Hematopoietic multipotent progenitor cell treated with erythropoietin and hydrocortisone succinate and interleukin-3 and kit ligand, for 8 days (in vitro differentiated cells): ENCODE measurements at places on chromosomes 4 and X.
A peak's percentile ranks its signal among the peaks of the same experiment; 100 is the strongest.

- no peak for DNase-seq
Observed at GRCh38 chr4:88630756-88631155, 38.5 kb downstream of the HERC3 start.

GRCh38 chrX:30301963-30302362 is 7.2 kb downstream of the NR0B1 start:
- DNase-seq: no peak

DNA sequence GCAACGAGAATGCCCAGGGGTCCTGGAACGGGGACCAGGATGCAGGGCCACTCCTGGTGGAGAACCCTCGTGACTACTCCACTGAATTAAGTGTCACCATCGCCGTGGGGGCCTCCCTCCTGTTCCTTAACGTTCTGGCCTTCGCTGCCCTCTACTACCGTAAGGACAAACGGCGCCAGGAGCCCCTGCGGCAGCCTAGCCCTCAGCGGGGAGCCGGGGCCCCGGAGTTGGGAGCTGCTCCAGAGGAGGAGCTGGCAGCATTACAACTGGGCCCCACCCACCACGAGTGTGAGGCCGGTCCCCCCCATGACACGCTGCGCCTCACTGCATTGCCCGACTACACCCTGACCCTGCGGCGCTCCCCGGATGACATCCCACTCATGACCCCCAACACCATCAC is 24.9 kb downstream of the NLGN3 start:
- no peak for DNase-seq

DNA sequence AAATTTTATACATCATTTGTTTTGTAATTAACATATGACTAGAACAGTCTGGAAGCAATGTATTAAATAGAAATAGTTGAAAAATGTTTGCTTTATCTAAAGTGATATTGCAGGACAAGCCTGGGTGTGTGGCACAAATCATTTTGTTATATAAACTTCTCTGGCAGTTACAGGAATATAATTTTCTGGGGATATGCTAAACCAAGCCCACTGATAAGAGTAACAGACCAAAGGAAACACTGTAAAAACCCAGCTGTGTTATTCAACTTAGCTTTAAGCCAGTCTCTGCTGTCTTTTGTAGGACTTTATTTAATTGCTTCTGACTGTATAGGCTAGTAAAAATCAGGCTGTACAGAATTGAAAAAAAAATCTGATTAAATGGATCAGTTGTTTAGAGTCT is 156.2 kb downstream of the NR3C2 start:
- DNase-seq: no peak

GRCh38 chrX:8319359-8319758 is 145.3 kb upstream of the VCX3B start:
- DNase-seq: no peak

GRCh38 chrX:136754651-136755050 is 26.1 kb downstream of the ARHGEF6 start:
- DNase-seq: peak; percentile 33

DNA sequence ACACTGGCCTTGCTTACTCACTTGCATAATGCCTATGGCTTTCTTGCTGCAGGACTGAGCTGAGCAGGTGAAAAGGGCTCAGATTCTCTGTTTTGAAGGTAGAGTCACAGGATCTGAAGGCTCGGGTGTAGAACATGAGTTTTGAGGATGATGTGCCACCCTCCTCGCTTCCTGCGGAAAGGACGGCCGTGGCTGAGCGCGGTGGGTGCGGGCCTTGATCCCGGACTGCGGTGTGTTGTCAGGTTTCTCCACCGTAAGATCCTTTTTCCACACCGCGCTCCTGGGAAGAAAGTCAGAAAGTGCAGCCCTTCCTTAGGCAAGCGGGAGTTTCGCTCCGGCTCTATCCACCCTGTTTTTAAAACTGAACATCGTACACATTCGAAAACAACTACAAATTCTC is 36.2 kb downstream of the ZFP42 start:
- no peak for DNase-seq

- no peak for DNase-seq
Observed at GRCh38 chrX:35351795-35352483, 409.3 kb downstream of the FAM47B start.

DNA sequence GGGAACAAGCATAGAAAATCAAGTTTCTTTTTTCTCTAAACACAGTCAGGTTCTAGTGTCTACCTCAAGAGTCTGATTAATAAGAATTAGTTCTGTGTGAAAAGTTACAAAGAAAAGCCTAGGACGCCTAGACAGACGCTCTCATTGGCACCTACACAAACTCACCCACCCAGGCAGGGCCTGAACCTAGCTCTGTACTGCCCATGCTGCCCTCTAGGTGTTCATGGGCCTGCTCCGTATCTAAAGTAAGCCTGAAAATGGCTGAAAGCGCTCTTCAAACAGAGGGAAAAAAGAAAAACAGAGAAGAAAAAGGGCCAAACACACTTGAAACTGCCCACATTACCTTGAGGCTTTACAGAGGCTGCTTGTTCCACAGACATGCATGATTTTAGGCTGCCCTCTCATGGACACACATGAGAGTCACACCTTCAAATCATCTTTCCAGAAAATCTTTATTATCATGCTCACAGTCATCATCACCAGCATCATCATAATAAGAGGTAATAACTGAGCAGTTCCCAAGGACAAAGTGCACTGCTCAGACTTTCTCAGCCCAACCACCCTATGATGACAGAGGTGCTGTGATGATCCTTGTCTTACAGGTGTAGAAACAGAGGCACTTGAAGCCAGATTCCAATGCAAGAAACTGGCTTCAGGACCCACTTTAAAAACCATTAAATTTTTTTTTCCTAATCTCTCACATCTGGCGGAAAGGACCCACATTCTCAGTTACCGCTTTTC is 49.6 kb downstream of the MAP7D2 start:
- peak; percentile 46 for DNase-seq

- DNase-seq: no peak
Observed at GRCh38 chr4:123304151-123304964, 92.2 kb upstream of the SPRY1 start.

- no peak for DNase-seq
Observed at GRCh38 chr4:29320947-29321620, 1399.1 kb upstream of the PCDH7 start.

- DNase-seq: no peak
Observed at GRCh38 chr4:2193326-2193725, 48.6 kb downstream of the HAUS3 start.

- DNase-seq: no peak
Observed at GRCh38 chr4:19936476-19936875, 315.2 kb upstream of the SLIT2 start.
